ENCODE measurements at places on chromosomes 1 and 21. TPM values are rescaled to one million over a fixed set of nuclear protein-coding genes. Genes with fewer than 3 reads are reported as not detected.

C8A gene
- not detected for polyA plus RNA-seq

DIO1 gene
- polyA plus RNA-seq: 0.09 TPM

EFNA3 gene
- polyA plus RNA-seq: 0.76 TPM

ASCL5 gene
- polyA plus RNA-seq: not detected

RIMS3 gene
- 3.3 TPM for polyA plus RNA-seq

LCE1D gene
- polyA plus RNA-seq: not detected

CELA3B gene
- polyA plus RNA-seq: not detected

THEMIS2 gene
- 37.9 TPM for polyA plus RNA-seq

C1orf74 gene
- 0.56 TPM for polyA plus RNA-seq

All from CD4-positive, CD25-positive, alpha-beta regulatory T cell (primary cell).